Occipital lobe (tissue), 3 donors: ENCODE measurements at places on chromosomes 13 and 19.

DNA sequence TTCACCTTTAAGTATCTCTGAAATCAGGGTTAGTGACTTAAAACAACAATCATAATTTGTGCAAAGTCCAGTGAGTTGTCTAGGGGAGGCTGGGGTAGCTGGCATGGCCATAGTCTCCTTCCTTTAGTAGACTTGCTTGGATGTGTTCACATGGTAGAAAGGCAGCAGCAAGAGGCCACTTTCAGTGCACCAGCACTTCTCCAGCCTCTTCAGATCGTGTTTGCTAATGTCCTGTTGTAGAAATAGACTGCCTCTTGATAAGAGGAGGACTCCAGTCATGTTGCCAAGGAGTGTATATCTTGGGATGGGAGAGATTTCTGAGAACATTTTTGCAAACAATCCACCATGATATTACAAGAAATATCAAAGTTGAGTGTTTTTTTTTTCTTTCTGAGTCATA is 22.9 kb downstream of the WDFY2 start:
- no peak for DNase-seq

GRCh38 chr13:31073859-31074718 is 87.6 kb downstream of the HSPH1 start:
- DNase-seq: no peak

GRCh38 chr13:25840931-25841330 is 210.9 kb downstream of the SHISA2 start:
- no peak for DNase-seq

GRCh38 chr13:92126399-92126798 is 728.0 kb downstream of the GPC5 start:
- DNase-seq: no peak

- no peak for DNase-seq
Measured at GRCh38 chr13:78764665-78765064, 105.7 kb upstream of the OBI1 start.

GRCh38 chr13:109725297-109725696 is 61.1 kb downstream of the IRS2 start:
- DNase-seq: no peak

DNA sequence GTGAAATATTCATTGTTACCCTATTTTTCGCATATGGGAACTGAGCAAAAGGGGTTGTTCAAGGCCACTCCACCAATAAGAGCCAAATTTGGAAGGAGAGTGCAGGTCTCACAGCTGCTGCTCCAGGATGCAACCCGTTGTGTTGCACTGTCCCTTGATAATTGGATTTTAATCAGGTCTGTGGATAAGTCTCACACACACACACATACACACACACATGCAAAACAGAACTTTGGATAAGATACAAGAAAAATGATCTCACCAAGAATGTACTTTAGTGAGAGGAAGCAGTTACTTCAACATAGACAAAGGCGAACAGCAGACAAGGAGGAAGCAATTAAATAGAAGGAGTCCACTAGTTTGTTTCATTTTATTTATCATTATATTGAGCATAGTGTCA is 127.3 kb upstream of the EDNRB start:
- DNase-seq: no peak

GRCh38 chr19:49862391-49863253 is 4.8 kb downstream of the PNKP start:
- no peak for DNase-seq

- no peak for DNase-seq
Measured at GRCh38 chr19:33177417-33177979, 16.6 kb upstream of the LRP3 start.

DNA sequence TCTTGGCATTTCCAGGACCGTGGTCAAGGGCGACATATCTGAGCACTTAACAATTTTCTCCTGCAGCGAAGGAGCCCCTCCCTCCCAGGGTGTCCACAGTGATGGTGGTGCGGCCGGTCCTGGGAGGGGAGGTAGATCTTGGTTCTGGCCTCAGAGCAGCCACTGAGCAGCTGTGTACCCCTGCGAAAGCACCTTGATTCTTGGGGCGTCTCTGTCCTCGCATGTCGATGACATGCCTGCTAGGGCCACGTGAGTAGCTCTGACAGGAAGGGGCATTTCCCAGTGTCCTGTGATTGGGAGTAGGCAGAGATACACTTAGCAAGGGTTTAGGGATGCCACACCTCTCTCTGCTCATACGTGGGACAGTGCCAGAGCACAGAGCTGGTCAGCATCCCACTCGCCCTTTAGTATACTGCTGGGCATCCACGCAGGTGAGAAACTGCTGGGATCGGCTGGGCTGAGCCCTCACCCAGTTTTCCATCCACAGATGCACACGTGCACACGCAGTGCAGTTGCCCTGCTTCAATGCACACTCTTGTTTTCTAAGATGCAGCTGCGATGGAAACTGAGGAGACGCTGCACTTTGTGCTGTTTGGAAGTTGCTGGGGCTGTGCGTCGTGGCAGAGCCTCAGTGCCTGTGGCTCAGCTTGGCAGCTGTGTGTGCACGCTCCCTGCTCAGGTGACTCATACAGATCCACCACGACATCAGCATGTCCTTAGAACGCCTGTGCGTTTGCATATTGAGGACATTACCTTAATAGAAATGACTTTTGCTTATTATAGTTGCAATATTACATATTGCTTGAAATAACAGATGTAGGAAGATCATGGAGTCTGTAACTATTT is 66.8 kb downstream of the TEX29 start:
- no peak for DNase-seq

GRCh38 chr19:41442473-41443355 is at the start of gene ERICH4:
TSS of gene ERICH4 (plus strand) at chr19:41443156. CDS start at chr19:41443170, 14 bp downstream.
- no peak for DNase-seq

GRCh38 chr19:49690656-49691242 is at the start of gene CPT1C:
TSS of gene CPT1C (plus strand) at chr19:49691116. CDS start at chr19:49692253, 1,137 bp downstream.
- DNase-seq: peak; percentile 91

- DNase-seq: no peak
Measured at GRCh38 chr19:41533671-41534215, 42.2 kb upstream of the CEACAM21 start.

GRCh38 chr19:41309180-41310032 is 566 bp upstream of the CCDC97 start:
- DNase-seq: no peak

GRCh38 chr19:30391052-30391451 is 18.9 kb downstream of the ZNF536 start:
- no peak for DNase-seq

GRCh38 chr19:1497578-1498235 is 6.7 kb downstream of the REEP6 start:
- no peak for DNase-seq

- DNase-seq: no peak
Measured at GRCh38 chr13:112210371-112210770, 143.4 kb downstream of the SOX1 start.

DNA sequence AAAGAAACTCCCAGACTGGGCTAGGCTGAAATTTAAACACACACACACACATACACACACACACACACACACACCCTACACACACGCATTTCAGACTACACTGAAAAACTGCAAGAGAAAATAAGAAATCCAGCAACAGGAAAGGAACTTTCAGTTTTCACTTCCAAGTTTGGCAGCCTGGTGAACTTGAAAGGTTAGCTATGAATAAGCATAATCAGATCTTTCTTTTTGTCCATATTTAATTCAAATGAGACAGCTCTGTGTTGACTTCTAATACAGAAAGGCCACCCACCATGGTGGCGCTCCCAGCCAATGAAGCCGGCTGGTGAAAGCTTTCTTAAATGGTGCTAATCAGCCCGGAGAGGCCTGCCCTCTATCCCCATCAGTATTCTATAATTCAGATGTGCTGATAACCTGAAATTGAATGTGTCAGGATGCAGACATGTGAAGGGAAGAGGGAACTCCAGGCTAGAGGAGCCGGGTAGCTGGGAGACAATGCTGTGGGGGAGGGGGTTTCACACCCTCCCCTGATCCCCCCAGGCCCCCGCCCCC is 108.3 kb upstream of the ZNF536 start:
- DNase-seq: no peak

- DNase-seq: no peak
Measured at GRCh38 chr19:38304866-38305429, 897 bp downstream of the C19orf33 start.

- DNase-seq: no peak
Measured at GRCh38 chr19:50418176-50419021, at the start of gene SPIB. TSS of gene SPIB (plus strand) at chr19:50418938. CDS start at chr19:50418963, 25 bp downstream.

- no peak for DNase-seq
Measured at GRCh38 chr19:49133621-49134454, 14.5 kb downstream of the PPFIA3 start.

- no peak for DNase-seq
Measured at GRCh38 chr19:35223862-35224505, 4.6 kb downstream of the FAM187B start.

DNA sequence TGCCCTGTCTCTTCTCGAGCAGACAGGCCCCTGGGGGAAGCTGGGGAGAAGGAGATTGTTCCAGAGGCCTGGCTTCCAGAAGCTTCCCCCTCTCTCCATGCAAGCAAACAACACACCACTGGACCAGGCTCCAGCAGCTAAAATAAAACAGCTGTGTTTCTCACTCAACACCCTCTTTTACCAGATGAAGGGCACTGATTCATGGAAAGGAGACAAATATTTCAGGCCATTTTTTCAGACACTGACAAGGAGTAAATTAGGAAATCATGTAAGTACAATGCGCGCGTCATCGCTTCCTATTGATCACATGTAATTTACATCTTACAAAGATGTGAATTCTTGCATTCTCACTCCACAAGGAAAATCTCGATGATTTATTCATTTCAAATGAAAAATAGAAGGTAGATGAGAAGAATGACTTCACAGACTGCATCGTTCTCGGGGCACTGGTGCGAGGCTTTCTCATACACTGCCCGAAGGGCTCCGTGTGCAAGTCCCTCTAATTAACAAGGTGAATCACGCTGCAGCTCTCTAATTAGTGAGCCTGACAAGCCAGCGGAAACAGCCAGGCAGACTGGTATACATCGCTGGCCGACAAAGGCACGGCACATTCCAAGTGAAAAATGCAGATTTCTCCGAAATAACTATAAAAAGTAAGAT is 153.6 kb downstream of the KCTD15 start:
- no peak for DNase-seq

DNA sequence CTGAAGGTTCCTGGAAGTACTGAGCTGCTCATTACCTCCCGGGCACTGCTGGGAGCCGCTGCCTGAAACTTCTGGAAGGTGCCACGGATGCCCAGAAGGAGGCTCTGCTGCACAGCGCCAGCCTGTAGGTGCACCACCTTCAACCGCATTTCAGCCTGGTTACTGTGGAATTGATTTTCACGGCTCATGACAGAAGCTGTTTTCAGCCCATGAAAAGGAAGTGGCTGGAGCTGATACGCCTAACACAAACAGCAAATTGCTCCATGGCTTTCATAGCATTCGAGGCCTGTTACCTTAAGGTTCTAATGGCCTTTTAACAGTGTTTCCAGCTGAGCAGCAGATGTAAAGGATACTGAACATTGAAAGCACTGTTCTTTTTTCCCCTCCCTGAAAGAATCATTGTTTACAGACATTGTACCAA is 22.0 kb downstream of the GPC6 start:
- no peak for DNase-seq

- DNase-seq: no peak
Measured at GRCh38 chr19:369256-369655, 24.7 kb upstream of the MIER2 start.
